ENCODE measurements at places on chromosomes 16 and 17. TPM values are rescaled to one million over a fixed set of nuclear protein-coding genes. Genes with fewer than 3 reads are reported as not detected.

Gene FOXN1
- total RNA-seq: not detected

Gene ACSM3
- total RNA-seq: 1.8 TPM

Gene KLHL10
- total RNA-seq: 0.79 TPM

Gene CNTNAP4
- 0.39 TPM for total RNA-seq

Gene HBQ1
- total RNA-seq: not detected

Gene CCL13
- not detected for total RNA-seq

Gene LYRM1
- 32.2 TPM for total RNA-seq

Gene CDH3
- total RNA-seq: 61.6 TPM

Gene NDE1
- 22.4 TPM for total RNA-seq

Gene PPY
- total RNA-seq: not detected

Measured in placental epithelial cell (primary cell).